Type B pancreatic cell (in vitro differentiated cells): ENCODE measurements at places on chromosomes 6 and 20. TPM values are rescaled to one million over a fixed set of nuclear protein-coding genes. Genes with fewer than 3 reads are reported as not detected.

SNAP91 gene
- 3.0 and 3.4 TPM in 2 replicates for total RNA-seq

DNA sequence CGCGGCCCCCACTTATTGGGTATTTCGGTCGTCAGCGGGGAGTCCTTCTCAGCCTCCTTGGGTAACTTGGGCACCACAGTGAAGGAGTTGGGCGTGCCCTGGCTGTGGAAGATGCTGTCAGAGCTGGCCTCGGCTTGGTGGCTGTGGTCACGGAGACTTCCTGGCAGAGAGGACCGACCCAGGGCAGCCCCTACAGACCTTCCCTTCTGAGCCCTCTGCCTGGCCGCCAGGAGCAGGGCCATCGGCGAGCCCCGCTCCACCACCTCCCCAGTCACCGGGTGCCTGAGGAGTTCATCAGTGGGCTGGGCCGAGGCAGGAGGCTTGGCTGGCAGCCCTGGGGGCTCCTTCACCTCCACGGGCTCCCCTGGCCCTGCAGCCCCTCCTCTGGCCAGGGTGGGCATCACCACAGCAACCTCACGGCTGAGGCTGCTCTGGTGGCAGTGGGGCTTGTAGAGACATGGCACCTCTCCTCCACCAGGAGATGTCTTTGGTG is 37.2 kb downstream of the C6orf132 start:
- no peak for DNase-seq

DNA sequence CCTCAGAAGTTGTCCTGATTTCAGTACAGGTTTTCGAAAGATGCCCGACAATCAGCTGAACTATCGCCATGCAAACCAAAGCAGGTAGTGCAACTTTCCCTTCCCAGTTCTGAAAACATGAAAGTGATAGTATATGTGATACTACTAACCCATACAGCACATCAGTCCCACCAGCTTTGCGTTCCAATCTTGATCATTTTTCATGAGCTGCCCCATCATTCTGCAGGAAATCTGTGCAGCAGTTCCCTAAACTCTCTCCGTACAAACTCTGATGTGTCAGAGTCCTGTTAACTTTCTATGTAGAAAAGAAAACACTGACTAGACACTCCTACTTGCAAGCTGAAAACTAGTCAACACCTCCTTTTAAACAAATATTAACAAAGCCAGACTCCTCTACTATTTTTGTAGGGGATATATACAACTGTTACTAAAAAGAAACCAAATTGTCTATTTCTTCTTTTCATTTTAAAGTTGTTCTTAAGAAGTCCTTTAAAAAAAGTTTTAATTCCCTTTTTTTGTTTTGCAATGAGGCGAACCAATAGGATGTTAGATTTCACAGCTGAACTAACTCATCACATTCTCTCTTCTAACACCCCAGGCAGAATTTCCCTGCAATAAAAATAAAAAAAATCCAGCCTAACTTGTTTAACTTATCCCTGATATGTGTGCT is 99.6 kb upstream of the DST start:
- no peak for DNase-seq

THEMIS gene
- not detected in 2 replicates for total RNA-seq

- no peak for DNase-seq
Observed at GRCh38 chr6:19325335-19325789, 511.8 kb upstream of the ID4 start.

- DNase-seq, result no peak
Observed at GRCh38 chr6:98067375-98067774, 767.0 kb upstream of the POU3F2 start.

ID4 gene
- total RNA-seq, result 83.6 and 90.9 TPM in 2 replicates

FAM217A gene
- not detected in 2 replicates for total RNA-seq

SLCO4A1 gene
- total RNA-seq, result 2.6 and 5.3 TPM in 2 replicates

- no peak for DNase-seq
Observed at GRCh38 chr6:54191461-54191860, 80.2 kb downstream of the MLIP start.

SMLR1 gene
- total RNA-seq, result 0.53 and 1.3 TPM in 2 replicates

KCNG1 gene
- 78.8 and 238 TPM in 2 replicates for total RNA-seq

TAF4 gene
- 18.5 and 22.2 TPM in 2 replicates for total RNA-seq

CYP39A1 gene
- 4.8 and 6.7 TPM in 2 replicates for total RNA-seq

DNA sequence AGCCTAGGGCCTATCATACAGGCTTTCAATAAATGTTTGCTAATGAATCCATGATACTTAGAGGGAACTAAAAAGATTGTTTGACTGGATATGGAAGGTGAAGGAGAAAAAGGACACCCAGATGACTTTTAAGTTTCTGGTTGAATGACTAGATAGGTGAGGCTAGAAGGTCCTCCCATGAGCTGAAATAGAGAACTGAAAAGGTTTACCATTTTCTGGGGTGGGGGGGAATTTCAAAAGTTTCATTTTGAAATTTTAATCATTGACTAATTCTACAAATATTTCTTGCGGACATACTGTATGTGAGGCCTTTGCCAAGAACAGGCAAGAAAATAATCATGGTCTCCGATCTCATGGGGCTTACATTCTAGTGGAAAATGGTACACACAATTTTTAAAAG is 17.9 kb upstream of the ZBTB2 start:
- DNase-seq, result no peak
